ENCODE measurements at places on chromosomes 5 and 9.

- DNase-seq: no peak
Measured at GRCh38 chr5:167993771-167994170, 297.7 kb upstream of the WWC1 start.

DNA sequence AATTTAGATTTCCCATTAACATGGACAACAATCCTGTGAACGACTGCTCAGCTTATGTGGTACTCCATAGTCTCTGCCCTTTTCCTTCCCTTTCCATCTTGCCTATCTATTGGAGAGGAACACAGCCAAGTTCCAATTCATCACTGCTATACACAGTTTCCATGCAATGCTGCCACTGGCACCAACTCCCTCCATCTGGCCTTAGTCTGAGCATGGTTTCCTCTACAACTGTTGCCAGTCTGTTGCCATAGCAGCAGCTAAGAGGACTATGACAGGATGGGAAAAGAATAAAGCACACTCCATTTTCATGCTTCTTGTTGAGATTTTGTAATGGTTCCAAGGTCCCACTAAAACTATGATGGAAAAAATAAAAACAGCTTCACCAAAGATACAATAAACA lies 189.0 kb downstream of the HCN1 start:
- DNase-seq: no peak

- DNase-seq: no peak
Measured at GRCh38 chr5:8399471-8399870, 530.5 kb downstream of the MTRR start.

DNA sequence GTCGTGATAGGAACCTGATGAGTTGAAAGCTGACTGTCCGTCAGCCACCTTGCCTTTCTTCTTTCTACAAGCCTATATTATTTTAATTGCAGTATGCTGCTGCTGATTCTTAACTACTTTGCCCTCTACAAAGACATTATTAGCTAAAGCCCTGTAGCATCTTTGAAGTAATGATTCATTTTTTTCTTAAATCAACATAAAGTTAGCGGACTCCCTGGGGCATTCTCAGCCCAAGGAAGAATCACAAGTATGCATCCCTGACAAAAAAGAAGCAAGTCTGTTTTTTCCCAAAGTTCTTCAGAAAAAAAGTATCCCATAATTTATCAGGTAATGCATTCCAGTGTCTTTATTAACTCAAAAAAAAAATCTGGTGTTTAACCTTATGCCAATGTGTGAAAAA lies 69.5 kb upstream of the TAS2R1 start:
- no peak for DNase-seq

- DNase-seq: no peak
Measured at GRCh38 chr5:116626272-116626723, 51.7 kb upstream of the SEMA6A start.

DNA sequence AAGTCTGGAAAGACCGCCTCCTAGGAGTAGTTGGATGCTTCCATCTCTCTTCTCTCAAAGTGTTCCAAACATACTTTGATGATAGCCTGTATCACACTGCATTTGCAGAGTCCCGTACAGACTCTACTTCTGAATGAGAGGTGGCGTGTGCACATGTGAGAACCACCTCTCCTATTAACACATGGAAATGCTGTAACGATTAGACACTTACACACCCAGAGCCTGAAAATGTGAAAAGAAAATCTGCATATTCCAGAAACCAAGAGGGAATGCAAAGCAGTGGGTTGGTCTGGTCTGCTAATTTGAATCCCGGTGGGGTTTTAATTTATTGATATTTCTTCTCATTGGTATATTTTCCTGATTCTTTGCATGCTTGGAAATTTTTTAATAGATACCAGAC lies 10.5 kb downstream of the UGCG start:
- no peak for DNase-seq

- DNase-seq: no peak
Measured at GRCh38 chr9:131013771-131014676, 5.0 kb downstream of the LAMC3 start.

DNA sequence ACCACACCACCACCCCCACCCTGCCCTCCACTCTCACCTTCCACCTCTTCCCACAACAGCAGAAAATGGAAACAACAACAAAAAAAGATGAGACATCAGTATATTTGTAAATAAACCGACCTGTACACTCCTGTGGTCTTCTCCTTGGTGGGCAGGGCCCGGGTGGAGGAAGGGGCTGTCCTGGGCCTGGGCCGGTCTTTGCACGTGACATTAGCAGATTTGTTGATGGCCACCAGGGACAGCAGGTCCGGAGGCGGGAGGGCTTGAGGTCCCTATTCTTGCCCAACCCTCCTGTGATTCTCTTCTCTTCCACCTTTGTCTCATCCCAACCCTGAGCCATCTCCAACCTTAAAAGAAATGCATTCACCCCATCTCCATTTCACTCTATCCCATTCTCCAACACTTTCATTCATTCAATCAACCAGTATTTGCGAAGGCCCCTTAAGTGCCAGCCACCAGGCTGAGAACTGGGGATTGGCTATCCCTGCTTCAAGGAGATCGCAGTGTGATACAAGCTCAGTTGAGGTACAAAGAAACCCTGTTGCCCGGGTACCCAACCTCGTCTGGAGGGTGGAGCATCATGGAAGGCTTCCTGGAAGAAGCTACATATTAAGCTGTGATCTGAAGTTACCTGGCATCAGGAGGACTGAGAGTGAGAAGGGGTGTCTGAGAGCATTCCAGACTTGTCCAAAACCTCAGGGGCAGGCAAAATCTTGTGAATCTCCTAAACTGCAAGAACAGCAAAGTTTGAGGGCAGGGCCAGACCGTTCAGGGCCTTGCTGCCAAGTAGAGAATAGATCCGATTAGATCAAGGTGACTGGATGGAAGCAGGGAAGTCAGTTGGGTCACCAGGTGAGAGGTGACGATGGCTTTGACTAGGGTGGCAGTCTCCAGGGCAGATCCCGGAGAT lies 87.4 kb downstream of the LMX1B start:
- DNase-seq: no peak

GRCh38 chr5:41250351-41250987 lies 37.1 kb upstream of the C6 start:
- DNase-seq: no peak

DNA sequence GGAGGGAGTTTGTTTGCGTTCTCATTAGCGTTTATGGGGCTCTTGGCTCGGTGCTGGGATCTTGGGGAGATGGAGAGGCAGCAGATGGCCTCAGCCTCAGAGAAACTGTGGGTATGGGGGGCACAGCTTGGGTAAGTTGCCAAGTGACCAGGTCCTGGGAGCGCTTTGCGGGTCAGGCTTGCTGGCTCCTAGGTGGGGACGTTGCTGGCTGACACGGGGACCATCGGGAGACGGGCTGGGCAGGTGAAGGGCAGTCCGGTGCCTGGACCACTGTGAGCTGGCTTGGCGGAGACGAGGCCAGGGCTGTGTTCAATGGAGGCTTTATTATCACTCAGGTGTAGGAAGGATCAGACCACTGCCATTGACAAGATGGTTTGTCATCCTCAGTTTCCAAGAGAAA lies 30.0 kb downstream of the FGD3 start:
- DNase-seq: no peak

DNA sequence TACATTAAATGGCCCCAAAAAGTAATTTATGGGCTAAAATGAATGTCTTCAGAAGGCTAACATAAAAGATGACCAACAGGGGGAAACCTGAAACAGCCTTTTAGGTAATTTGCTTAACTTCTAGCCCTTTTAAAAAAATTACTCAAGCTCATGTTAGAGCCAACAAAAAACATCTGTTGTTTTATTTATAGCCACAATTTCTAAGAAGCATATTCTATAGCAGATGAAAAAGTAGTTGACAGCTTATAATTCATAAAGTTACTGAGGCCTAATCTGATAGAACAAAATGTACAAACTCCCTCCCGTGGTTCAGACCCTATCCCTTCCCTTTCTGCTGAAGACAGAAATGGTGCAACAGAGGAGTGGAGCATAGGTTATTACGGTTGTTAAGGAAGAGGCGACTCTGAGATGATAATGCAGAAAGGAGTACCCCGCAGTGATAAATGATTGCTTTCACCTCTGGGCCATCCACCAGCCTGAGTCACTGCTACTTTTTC lies 46.1 kb downstream of the PIK3R1 start:
- no peak for DNase-seq

GRCh38 chr5:160837211-160837610 lies 14.8 kb downstream of the ATP10B start:
- DNase-seq: no peak

DNA sequence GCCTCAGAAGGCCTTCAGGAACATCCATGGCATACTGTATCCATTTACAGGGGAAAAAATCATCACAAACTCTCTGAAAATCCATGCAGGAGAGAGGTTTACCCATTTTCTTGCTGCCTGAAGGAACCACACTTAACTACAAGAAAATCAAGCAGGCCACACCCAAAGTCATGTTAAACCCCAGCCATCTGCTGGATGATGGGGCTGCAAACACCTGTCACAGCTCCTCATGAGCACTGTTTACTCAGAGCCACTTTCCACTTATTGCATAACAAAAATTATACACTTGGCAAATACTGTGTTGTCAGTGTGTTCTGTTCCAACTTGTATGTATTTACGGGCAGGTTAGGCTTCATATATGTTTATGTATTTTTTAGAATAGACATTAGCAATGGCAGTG lies 35.8 kb downstream of the PPIC start:
- DNase-seq: no peak

DNA sequence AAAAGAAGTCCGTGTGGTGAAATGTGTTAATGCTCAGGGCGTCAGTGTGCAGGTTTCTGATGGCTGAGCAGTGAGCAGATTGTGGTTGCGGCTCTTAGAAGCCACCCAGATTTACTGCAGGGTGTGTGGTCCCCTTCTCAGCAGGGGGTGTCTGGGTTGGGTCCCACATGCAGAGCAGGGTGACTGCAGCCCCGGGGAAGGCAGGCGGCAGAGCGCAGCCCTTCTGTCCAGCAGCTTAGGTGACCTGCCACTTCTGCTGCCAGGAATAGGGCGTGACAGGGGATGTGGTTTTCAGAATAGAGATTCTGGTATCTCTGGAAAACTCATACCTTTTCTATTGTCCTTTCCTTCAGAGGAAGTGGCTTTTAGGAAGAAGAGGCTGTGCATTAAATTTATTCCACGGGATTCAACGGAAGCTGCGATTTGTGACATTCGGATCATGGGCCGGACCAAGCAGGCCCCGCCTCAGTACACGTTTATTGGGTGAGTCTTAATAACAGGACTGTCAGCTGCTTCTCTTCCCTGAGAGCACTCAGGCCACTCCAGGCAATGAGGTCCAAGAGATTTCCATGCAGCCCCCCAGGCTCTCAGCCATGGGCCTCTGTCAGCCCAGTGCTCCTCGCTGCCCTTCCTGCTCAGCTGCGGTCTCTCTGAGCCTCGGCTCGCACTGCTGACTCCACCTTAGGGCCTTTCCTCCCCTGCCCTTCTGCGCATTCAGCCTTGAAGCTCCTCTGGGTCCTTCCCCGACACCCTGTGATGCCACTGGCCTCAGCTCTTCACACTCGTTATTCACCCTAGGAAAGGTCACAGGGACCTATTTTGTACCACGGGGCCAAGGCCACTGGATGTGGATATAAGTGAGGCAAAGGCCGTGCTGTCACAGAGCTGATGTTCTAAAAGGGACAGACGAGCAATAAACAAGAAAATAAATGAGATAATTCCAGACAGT lies 65.4 kb downstream of the MVB12B start:
- DNase-seq: no peak

DNA sequence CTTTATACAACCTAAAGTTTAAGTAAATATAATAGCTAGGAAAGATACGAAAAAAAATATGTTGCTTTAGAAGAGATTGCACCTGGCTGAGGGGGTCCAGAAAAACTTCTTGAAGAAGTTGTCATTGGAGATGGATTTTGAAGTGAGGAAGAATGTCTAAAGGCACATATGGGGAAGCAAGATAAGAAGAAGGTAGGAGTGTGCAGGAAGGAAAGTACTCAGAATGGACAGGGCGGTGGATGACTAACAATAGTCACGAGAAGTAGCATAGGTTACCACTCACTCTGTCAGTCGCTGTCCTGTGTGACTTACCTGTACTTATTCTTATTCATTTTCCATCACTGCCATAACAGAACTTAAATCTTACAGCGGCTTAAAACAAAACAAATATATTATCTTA lies 251.6 kb downstream of the GRIA1 start:
- no peak for DNase-seq
